COLO829 (cell line): ENCODE measurements at places on chromosomes 3 and 15.

GRCh38 chr3:183460081-183461055, 31.9 kb upstream of the MCF2L2 start:
- DNase-seq: no peak

DNA sequence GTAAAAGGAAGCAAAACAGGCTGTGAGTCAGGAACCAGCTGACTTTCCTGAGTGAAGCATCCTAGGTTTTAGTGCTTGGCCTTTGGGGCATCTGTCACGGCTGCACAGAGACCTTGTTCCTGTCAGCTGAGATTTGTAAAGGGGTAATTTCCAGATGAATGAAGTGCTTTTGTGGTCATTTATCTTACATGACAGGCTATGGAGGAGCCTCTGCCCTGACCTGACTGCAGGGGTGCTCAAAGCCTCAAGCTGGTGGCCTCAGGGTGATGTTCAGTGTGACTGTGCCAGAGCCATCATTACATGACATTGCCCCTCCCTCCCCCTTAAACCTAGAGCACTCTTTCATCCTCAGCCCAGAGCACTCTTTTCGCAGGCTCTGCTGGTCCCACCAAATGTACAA, 132.5 kb downstream of the ARNT2 start:
- DNase-seq: no peak

- peak; percentile 14 for DNase-seq
These were observed 192.6 kb upstream of the ALCAM start for GRCh38 chr3:105174017-105174615.

GRCh38 chr3:119331661-119332060, 37.5 kb downstream of the ARHGAP31 start:
- no peak for DNase-seq

DNA sequence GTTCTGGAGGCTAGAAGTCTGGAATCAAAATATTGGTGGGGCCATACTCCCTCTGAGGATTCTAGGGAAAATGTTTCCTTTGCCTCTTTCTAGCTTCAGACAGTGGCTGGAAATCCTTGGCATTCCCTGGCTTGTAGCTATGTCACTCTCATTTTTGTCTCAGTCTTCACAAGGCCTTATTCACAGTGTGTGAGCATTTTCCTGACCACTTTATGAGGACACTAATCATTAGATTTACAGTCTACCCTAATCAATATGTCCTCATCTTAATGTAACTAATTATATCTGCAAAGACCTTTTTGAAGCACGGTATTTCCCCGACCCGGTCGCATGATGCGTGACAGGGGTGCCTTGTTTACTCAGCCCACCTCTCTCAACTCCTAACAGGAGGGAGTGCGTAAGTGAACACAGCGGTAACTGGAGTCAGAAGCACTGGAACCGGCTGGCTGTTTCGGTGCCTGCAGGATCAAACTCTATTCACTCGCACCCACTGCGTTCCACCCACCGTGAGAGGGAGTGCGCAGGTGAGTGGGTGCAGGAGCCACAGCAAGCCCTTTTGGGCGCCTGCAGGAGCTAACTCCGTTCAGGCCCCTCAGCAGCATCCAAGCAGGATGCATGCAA, 155.0 kb downstream of the EPHA3 start:
- DNase-seq: no peak

- no peak for DNase-seq
These were observed 140.7 kb downstream of the VPS8 start for GRCh38 chr3:184952671-184953070.

- no peak for DNase-seq
These were observed 310.1 kb upstream of the KCNMB2 start for GRCh38 chr3:178226094-178226493.
